Muscle of back (tissue), 13 donors: ENCODE measurements at places on chromosomes 1 and 21.

DNA sequence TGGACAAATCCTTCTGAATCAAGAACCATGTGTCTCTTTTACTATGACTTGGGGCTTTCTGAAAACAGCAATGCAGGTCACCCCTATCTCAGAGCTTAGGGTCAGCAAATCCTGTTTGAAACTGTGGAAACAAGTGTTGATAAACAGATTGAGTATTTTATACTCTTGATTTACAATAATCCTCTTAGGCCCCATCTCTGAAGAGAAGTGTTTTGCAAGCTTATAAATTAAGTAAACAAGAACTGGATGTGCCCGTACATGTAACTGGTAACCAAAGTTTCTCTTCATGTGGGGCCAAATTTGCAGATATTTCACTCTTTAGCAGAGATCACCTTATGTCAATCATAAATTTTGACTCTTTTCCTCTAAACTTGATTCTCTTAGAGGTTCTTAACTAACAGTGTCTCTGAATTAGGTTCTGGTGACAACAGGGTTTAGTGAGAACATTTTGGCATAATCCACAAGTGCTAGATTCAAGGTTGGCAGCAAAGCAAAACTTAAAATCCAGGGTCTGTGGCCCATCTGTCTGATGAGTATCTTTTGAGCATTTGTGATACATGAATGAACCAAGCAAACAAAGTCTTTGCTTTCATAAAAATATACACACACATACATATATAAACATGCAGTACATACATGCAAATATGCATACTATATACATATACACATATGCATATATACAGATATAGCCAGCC, 183.0 kb upstream of the HOOK1 start:
- no peak for DNase-seq

- no peak for DNase-seq
Measured at GRCh38 chr1:61337441-61337951, 255.1 kb downstream of the NFIA start.

GRCh38 chr1:205907794-205908193, 35.5 kb downstream of the SLC26A9 start:
- no peak for DNase-seq

DNA sequence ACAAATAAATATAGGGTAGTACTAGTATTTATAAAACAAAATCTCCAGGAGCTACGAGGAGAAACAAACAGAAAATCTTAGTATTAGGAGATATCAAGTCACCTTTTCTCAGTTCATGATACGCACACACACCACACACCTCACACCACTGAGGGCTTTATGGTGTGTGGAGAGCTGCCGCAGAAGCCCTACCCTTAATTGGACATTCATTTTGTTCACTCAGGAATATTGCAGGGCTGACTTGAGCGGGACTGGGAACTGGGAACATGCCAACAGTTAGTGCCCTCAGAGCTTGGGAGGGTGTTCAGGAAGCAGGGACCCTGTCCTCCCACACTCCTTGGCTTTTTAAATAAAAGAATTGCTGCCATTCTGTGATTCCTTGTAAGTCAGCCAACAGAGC, 386.8 kb downstream of the RYR2 start:
- DNase-seq, result no peak

DNA sequence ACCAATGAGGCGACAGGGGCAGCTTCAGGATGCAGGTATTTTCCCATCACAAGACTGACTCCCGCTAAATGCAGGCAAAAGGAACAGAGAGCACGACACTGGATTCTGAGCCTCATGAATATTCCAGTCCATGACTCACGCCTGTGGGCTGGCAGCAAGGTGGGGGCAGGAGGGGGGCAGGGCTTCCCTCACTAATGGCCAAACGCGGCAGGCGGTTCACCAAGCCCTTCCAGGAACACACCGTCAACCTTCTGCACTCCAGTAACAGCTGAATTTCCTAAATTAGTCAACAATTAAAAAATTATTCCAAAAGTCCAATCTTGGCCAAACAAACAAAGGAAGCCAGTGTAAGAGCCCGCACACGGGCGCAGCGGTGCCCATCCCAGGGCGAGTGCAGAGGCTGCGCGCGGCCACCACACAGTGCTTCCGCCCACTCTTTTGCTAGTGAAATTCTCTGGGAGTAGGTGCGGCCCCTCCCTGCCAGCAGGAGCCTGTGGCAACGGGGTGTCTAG, 12.5 kb upstream of the GPR153 start:
- DNase-seq, result no peak

- no peak for DNase-seq
Measured at GRCh38 chr1:154935749-154936554, 567 bp downstream of the PMVK start.

GRCh38 chr1:157363660-157364140, 188.6 kb downstream of the FCRL5 start:
- DNase-seq, result no peak

- no peak for DNase-seq
Measured at GRCh38 chr1:18233176-18233864, 125.7 kb downstream of the IGSF21 start.

GRCh38 chr1:96472471-96472870, 249.1 kb upstream of the PTBP2 start:
- no peak for DNase-seq

DNA sequence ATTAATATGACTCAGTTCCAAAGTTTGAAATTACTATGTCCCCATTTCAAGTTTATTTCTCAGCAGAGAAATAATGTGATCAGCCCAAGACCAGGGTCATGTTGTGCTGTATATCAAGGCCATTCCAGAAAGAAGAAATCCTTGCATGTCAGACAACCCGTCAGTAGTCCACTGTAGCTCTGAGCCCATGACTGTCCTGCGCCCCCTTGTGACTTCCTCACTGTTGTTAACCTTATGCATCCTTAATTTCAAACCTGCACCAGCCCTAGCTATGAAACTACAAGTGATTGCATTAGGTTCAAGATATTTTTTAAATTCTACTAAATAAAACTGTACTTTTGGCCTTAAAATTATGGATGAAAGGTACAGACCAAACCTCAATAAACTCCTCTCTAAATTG, 133.0 kb downstream of the LRRC7 start:
- no peak for DNase-seq

- DNase-seq, result no peak
Measured at GRCh38 chr1:232283864-232284263, 346.1 kb downstream of the SIPA1L2 start.

DNA sequence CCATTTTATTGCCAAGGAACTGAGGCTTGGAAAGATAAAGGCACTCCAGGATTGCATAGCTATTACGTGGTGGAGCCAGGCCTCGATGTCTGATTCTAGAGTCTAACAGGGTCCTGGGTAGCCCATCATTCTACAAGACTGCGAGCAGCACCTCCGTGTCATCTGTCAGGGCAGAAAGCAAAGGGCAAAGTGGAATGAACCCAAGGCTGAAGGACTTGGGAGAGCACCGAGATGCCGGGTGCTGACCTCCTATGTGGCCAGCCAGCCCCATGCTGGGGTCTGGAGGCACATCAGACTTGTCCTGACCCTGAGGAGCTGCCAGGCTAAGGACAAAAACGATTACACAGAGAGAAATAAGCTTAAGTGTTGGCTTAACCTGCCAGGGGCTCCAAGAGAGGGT, 62.3 kb downstream of the MRPL37 start:
- no peak for DNase-seq

GRCh38 chr1:176225911-176226310, 18.8 kb upstream of the COP1 start:
- DNase-seq, result peak; percentile 29

- no peak for DNase-seq
Measured at GRCh38 chr1:41417746-41418145, 56.5 kb downstream of the FOXO6 start.

GRCh38 chr1:110525249-110525595, 6.2 kb upstream of the KCNA10 start:
- no peak for DNase-seq

GRCh38 chr1:211761400-211761799, 69.2 kb downstream of the LPGAT1 start:
- DNase-seq, result no peak

GRCh38 chr1:76256289-76257223, 182.0 kb downstream of the ST6GALNAC3 start:
- no peak for DNase-seq

DNA sequence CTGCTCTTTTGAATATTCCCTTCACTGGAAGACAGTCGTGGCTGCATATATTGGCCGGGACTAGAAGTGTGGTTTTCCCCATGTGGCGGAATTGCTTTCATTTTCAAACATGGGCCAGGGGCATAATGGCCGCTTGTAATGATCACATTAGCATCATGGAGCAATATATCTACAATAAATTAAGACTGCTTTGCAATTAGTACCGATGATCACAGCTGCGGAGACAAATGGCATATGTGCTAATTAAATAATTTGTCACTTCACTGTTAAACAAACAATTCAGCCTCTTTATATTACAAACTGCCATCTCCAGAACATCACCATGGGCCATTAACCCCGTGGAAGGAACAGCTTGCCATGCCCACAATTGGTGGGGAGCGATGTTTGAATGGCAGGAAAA, 68.2 kb upstream of the OLIG2 start:
- no peak for DNase-seq

- DNase-seq, result no peak
Measured at GRCh38 chr1:23801876-23802275, 1.3 kb upstream of the GALE start.

DNA sequence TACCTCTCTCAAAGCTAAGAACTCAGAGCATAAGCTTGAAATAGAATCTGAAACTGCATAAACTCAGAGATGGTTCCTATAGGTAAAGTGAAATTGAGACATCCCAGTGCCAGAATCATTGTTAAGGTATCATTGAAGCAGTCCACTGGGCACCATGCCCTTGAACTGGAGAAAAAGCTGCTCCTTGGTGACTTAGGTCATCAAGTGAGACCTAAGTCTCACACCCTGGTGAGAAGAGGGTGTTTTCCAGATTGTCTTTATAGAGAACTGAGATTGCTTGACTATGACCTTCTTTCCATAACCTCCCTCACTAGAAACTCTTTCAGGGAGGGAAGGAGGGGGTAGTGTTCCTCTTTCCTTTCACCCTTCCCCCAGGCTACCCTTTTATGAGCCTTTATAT, 9.4 kb upstream of the ATP6V1G3 start:
- DNase-seq, result no peak

- no peak for DNase-seq
Measured at GRCh38 chr21:45917241-45917640, 64.3 kb upstream of the COL6A1 start.

DNA sequence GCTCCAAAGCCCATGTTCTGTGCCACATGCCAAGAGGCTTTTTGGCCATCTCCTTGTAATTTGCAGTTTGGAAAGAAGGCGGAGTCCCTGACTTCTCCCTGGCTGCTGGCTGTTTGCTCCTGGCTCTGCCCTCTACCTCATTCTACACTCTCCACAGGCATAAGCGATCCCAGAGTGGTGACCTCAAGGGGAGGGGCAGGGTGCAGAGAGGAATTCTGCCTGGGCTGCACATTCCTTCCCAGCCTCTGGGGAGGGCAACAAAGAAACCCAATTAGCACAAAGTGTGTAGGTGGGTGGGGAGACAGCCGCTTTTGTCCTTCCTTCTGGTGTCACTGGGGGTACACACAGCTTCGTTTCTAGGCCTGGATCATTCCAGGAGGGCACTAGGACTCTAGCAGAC, 95.3 kb downstream of the HIVEP3 start:
- no peak for DNase-seq
